Stimulated activated memory B cell treated with anti-CD40 and anti-IgM and Interleukin-4, amounts not matched to agents 10 μg/mL and 1 μg/mL and 100 μg/mL, for 72 hours (primary cell): ENCODE measurements at places on chromosomes 13 and 19.

- no peak for ATAC-seq
Measured at GRCh38 chr13:98293103-98293502, 116.0 kb upstream of the RNF113B start.

GRCh38 chr19:48239120-48239519 lies 16.6 kb downstream of the CARD8 start:
- ATAC-seq: no peak

DNA sequence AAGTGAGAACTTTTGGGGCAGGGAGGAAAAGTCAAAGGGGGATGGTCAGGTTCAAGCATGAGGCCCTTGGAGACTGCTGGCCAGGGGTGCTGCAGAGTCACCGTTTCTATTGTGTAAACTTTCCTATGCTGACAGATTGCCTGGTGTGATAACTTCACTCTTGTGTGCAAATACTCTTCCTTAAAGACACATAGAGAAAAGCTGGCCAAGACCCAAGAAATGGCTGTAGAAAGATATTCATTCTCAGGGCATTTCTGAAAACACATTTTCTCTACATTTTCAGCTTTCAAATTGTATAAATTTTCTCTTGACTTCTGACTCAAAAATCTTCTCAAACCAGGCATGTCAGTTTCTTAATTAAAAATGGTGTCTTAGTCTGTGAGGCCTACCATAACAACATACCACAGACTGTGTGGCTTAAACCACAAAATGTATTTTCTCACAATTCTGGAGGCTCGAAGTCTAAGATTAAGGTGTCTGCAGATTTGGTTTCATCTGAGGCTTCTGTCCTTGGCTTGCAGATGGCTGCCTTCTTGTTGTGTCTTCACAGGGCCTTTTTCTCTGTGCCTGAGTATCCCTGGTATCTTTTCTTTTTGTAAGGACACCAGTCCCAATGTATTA lies 304.5 kb downstream of the KCNRG start:
- ATAC-seq: no peak

DNA sequence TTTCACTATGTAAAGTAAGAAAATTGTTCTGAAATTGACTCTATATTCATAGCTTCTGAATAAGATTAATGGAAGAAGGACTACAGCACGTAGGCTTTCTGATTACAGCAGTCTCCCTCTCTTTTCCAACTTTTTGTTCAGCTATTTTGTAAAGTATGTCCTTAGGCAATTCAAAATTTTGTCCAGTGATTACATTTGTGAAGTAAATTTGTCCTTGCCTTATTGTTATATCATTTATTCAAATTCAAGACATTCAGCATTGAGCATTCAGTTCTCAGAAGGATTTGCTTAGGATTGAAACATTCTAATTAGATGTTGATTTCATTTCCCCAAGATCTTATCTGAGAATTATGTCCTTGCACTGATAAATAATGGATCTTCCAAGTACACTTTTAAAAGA lies 76.6 kb downstream of the WDFY2 start:
- no peak for ATAC-seq

GRCh38 chr13:114097893-114098688 lies 34.3 kb downstream of the RASA3 start:
- no peak for ATAC-seq

- no peak for ATAC-seq
Measured at GRCh38 chr19:46537136-46538097, 41.8 kb upstream of the PNMA8B start.

DNA sequence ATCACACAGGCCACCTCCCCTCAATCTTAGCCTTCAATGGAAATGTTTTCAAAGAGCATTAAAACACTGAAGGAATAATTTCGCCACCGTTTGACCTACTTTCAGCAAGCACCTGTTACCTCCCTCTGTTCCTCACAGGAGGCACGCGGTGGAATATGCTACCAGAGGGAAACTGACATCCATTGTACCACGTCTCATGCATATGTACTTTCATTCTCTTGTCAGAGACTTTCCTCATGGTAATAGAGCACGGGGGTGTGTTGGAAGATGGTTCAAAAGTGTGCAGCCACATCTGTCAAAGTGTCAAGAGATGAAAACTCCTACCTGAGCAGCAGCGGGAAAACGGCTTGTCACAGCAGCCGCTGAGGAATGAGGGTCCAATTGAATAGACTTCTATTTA lies 143.4 kb downstream of the NALCN start:
- no peak for ATAC-seq

DNA sequence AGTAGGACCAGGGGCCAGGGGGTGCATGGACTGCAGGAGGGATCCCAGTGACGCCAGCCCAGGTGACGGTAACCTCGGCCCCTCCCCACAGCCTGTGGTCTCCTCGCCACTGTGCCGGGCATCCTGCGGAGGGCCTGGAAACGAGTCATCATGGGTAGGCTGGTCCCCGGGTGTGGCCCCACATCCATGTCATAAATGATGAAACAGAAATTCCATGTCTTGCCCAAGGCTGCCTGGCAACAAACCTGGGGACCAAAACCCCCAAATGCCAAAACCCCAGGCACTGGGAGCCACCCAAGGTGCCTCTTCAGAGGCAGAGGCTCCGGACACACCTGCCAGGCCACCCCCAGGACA lies 20.9 kb downstream of the MAP2K2 start:
- no peak for ATAC-seq

GRCh38 chr19:43148233-43148632 lies 38.1 kb downstream of the PSG5 start:
- no peak for ATAC-seq

GRCh38 chr13:96771486-96772367 lies 222.5 kb downstream of the OXGR1 start:
- no peak for ATAC-seq

DNA sequence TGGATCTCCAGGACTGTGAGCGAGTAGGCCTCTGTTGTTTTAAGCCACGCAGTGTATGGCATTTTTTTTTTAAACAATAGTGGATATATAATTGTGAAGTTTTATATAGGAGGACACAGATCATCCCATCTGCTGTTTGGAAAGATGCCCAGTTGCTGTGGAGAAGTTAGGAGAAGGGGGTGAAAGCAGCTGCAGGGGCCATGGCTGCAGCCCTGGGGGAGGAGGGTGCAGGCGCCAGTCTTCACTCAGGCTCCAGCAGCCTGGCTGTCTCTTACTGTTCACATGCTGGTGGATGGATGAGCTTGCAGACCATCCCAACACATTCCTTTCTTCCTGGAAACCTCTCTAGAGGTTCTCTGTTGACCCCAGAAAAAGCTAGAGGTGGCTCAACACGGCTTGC lies 242.3 kb downstream of the TEX29 start:
- ATAC-seq: no peak

DNA sequence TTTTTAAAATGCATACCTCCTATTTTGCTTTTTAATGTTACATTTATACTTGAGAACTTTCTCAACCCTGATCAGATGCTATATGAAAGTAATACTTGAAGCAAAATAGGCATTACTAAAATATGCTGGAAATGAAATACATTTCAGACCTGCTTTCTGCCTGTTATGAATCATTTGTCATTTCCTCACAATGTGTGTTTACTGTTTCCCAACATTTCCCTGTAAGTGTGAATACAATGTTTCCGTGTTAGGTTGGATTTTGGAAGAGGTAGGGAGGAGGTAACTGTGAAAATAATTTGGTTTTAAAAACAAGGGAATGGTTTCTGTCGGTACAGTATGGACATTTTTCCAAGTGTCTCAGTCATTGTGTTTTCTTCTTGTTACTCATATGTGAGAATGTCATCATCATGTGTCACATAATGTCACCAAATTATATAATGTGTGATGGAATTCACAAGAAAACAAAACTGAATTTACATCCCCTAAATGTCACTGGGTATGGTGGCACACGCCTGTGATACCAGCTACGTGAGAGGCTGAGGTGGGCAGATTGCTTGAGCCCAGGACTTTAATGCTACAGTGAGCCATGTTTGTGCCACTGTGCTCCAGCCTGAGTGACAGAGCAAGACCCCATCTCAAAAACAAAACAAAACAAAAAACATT lies 43.0 kb downstream of the ZAR1L start:
- ATAC-seq: no peak

- no peak for ATAC-seq
Measured at GRCh38 chr13:71291842-71292146, 575.2 kb downstream of the DACH1 start.

DNA sequence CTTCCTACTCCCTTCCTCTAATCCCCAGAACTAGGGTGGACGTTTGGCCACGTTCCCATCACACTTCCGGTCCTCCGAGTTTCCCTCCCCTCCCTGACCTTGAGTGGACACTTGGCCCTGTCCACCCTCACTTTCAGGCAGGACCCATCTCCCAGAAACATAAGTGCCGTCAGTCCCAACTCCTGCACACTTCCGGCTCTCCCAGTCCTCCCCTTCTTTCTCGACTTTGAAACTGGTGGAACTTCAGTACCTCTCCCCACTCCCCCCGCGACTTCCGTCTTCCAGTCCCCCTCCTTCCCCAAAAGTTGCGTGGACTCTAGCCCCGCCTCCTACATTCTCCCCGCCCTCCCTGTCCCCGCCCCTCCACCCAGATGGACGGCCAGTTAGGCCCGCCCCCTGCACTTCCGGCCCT lies 278 bp upstream of the ZNF274 start:
- peak; percentile 92 for ATAC-seq

DNA sequence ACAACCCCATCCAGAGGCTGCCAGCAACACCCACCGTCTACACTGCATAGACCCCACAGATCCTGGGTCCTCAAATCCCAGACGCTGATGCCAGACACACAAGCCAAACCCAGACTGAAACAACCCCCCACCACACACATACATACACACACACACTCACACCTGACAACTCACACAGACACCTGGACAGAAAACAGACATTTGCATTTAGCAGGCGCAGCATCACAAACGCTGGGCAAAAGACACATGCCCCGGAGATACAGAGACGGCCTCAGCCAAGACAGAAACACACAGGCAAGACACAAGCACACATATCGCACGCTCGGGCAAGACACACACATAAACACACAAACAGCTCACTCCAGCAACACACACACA lies 1.3 kb downstream of the BBC3 start:
- ATAC-seq: no peak

- ATAC-seq: no peak
Measured at GRCh38 chr13:113617961-113618360, 33.4 kb downstream of the TFDP1 start.

GRCh38 chr13:77786695-77787287 lies 89.3 kb downstream of the SLAIN1 start:
- no peak for ATAC-seq

GRCh38 chr19:39335168-39335548 lies 685 bp downstream of the GMFG start:
- ATAC-seq: peak; percentile 48

DNA sequence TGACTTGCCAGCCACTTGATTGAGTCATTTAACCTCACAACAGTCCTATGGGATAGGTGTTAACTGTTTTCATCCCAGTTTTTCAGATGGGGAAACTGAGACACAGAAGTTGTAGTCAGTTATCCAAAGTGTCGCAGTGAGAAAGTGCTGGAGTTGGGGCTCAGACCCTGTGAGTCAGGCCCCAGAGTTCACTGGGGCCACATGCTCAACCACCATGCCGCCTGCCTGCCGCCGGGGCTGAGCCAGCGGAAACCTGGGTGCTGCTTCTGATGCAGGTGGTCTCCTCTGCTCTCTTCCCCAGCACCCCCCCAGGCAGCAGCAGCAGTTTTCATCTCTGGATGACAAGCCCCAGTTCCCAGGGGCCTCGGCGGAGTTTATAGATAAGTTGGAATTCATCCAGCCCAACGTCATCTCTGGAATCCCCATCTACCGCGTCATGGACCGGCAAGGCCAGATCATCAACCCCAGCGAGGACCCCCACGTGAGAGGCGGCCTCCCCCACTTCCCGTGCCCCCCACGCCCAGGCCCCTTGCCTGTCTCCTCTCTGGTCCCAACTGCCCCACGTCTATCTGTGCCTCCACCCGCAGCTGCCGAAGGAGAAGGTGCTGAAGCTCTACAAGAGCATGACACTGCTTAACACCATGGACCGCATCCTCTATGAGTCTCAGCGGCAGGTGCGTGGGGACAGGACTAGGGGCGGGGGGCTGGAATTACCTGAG lies 12.9 kb downstream of the BCKDHA start:
- no peak for ATAC-seq

DNA sequence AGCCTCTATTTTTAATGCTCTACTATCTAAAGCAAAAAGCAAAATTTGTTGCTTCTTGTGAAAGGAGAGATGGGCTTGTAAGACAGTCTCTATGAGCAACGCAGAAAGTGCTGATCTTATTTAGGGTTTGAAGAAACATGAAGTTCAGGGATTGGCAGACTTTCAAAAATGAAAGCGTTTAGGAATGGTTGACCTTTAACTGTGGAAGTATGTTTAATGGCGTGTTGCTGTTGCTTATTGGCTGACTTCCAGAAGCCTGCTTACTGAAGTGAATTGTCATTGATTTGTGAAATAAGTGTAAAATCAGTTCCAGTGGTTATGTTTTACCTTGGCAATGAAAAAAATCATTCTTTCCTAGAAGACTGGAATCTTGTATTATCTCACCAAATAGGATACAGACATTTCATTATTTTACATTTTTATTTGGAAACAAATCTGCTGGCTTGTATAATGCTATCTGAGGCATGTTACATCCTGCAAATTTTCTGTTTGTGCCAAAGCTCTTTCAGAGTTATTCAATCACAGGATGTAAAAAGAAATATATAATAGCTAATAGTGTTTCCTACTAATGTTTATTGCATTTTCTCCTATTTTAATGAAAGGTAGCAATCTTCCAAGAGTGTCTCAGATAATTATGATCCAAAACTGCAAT lies 221.3 kb upstream of the SLITRK6 start:
- ATAC-seq: no peak

GRCh38 chr13:84400706-84401105 lies 518.4 kb upstream of the SLITRK1 start:
- no peak for ATAC-seq
